ENCODE measurements at places on chromosomes 12 and 14.

GRCh38 chr14:104344818-104345620, 206.6 kb downstream of the KIF26A start:
- DNase-seq: no peak

DNA sequence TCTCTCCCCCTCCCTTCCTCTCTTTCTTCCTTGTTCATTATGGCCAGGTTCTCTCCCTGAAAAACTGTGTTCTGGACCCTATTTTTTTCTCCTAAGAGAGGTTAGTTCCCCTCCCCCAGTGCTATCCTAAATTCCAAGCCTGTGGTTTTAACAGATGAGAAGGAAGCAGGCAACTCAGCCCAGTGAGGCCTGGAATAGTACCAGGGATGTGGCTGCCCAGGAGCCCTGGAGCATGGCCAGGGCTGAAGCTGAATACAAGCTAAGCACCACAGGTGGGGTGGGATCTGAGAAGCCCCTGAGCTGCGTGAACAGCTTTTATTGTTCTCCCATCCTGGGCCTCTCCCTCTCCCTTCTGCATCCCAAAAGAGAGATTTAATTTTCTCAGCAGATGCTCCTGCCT, 1581.3 kb upstream of the TMEM132C start:
- DNase-seq: no peak

DNA sequence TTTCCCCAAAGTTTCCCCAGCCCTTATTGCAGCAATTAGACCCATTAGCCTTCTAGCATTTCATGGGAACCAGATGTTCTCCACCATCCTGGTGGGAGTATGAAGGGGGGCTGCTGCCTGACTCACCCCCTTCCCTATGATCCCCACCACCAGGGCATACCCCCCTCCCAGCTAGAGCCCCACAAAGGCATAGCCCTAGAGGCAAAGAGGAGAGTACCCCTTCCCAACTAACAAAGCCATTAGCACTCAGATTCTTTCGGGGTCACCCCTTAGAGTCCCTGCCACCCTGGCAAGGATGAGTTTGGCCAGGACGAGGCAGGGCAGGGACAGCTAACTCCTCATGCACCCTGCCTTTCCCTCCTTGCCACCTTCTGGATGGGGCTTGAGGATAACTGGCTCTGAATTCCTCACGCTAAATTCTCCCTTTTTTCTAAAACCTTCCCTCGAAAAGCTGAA, 9.2 kb downstream of the RARG start:
- no peak for DNase-seq

- DNase-seq: no peak
Observed at GRCh38 chr12:24725616-24726015, 223.3 kb downstream of the BCAT1 start.

DNA sequence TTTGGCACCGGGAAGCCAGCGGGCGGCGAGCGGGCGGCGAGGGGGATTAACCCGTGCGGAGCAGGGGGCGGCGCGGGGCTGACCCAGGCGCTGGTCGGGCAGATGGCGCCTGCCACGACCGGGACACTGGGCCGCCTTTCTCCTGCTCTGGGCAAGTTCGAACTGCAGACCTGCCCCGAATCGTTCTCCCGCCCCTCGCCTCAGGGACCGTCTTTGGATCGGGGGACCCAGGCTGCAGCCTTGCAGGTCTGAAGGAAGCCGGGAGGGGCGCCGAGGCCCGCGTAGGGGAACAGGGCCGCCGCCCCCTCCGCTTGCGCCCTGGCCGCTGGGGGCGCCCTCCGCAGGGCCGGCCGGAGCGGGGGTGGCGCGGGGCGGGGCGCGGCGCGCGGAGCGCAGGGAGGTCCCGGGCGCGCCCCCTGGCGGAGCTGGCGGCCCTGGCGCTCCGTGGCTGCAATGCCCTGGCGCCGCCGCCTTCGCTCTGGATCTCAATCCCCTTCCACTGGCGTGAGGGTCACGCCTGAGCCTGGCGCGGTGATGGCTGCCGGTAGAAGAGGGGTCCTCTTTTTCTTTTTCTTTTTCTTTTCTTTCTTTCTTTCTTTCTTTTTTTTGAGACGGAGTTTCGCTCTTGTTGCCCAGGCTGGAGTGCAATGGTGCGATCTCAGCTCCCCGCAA, 449 bp upstream of the LTBP2 start:
- DNase-seq: no peak

DNA sequence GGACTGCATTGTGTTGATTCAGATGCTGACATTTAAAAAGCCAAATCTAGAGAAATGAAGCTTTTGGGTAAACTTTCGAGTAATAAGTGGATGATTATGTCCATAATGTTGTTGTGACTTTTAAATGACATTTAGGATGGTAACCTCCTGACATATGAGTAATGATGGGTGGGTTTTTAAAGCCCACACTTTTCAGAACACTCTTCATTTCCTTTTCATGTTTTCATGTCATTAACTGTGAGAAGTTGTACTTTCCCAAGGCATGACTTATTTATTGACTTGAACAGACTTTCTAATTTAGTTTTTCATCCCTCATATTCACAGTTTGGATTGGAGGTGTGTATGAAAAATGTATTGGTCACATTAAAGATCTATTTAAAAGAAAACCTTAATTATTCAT, 35.5 kb downstream of the RGS6 start:
- no peak for DNase-seq

DNA sequence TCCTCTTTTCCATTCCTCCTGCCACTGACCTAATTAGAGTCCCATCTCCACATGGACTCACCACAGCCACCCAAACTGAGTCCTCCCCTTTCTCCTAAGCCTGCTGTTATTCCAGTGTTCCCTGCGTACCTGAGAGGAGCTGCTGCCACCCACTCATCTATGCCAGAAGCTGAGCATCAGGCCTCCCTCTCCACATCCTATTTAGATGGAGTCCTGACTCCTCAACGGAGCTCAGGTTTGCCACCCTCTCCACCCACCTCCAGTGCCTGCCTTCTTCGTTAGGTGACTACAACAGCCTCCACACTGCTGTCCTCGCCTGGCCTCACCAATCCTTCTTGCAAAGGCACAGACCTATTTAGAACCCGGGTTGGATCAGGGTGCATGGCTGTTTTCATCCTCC, 15.2 kb upstream of the ABHD12B start:
- no peak for DNase-seq

DNA sequence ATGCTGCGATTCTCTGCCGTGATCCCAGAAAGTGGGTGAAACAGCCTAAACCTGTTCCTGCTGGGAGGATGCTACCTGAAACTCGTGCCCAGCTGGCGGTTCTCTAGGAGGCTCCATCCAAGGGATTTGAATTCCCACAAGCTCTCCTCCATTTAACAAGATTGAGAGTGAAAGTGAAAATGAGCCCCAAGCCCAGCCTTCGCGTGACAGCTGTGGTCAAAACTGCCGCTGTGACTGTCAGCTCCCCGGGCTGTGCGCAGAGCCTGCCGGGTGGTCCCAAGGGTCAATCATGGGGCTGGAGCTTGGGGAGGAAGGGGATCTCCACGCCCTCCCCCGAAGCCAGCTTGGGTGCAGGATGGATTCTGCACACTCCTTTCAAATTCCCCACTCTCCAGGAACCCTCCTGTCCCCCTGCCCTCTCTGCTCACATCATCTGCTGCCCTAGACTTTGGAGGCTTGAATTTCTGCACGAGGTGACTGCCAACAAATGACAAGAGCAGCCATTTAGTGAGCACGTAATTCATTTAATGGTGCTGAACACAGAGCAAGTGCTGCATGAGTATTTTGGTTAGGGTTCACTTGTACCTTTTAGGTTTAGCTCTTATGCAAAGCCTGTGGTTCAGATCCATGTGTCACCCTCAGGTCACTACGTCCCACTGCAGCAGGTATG, 5.3 kb downstream of the ASB2 start:
- DNase-seq: peak; percentile 87

GRCh38 chr12:51639361-51639760, 48.3 kb downstream of the SCN8A start:
- DNase-seq: no peak

- DNase-seq: no peak
Observed at GRCh38 chr12:120642121-120642520, 1.7 kb downstream of the CABP1 start.

DNA sequence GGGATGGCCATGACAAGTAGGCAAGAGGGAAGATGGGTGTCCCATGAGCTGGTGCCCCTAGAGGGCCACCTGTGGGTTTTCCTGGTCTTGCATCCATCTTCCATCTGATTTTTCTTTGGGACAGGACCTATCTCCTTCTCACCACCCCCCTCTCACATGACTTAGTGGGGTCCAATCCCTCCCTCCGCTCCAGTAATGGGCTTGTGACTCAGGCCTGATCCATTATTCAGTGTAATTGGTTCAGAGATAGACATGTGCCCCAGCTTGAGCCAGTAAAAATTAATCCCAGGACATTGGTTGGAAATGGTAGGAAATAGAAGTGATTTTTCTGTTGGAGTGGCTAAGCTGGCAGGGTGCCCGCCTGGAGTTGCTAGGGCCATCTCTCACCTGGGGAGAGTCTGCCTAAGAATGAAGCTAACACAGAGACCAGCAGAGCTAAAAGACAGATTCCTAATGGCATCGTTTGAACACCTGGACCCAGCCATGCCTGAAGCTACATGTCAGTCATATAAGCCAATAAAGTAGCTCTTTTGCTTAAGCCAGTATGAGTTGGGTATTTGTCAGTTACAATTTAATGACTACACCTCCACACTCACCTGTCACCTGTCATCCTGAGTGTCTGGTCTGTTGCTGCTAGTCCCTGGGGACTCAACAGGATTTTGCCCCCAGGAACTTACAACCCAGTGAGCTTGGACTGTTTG, 14.7 kb downstream of the RASAL1 start:
- DNase-seq: no peak

DNA sequence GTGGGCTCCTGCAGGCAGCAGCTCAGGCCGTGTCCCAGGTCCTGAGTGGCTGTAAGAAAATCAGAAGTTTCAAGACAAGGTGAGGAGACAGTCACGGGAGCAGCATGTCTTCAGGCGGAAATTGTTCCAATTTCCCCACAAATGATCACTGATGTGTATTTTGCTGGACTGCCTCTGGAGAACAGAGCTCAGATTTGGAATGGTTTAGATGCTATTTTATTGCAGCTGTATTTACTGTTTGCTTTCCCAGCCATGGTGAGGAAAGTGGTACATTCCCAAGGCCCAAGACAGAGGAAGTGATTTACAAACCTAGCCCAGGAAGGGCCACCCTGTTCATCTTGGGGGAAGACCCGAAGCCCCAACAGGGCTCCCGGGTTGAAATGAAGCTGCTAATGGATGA, 195.6 kb downstream of the CHST11 start:
- DNase-seq: no peak

- DNase-seq: no peak
Observed at GRCh38 chr14:74784634-74785033, 21.5 kb downstream of the YLPM1 start.

- no peak for DNase-seq
Observed at GRCh38 chr12:110908377-110909152, 11.8 kb downstream of the MYL2 start.

GRCh38 chr12:20832911-20833310, 22.4 kb downstream of the SLCO1B3 start:
- no peak for DNase-seq

DNA sequence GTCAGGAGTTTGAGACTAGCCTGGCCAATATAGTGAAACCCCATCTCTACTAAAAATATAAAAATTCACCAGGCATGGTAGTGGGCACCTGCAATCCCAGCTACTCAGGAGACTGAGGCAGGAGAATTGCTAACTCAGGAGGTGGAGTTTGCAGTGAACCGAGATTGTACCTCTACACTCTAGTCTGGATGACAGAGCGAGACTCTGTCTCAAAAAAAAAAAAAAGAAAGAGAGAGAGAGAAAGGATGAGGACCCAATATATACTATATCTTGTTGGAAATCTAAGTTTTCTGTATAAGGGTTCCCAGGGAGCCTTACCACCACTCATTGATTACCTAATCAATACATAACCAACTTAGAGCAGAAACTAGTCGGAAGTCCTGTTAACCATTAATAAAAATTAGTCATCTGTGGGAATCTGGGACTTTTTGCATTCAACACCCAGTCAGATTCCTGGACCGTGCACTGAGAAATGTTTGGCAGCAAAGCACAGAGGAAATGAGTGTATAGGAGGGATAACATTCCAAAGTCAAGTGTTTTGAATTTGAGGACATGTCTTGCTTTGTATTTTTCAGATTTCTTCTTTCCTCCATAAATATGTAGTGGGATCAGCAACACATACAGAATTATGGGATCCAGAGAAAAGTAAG, 44.8 kb upstream of the NR2C1 start:
- no peak for DNase-seq

DNA sequence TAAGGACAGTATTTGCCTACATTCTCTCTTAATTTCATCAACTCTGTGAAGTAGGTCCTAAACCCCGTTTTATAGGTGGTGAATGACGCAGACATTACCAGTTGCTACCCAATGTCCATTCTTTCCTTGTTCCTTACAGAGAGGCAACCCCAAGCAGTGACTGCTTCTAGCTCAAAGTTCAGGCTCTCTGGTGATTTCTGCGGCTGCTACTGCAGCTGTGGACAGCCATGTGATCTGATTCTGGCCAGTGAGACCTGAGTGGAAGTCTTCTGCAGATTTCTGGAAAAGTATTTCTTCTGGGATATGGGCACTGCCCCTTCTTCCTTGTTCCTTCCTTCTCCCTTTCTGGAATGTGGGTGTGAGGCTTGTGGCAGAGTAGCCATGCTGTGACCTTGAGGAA, 82.9 kb downstream of the ARF6 start:
- no peak for DNase-seq

DNA sequence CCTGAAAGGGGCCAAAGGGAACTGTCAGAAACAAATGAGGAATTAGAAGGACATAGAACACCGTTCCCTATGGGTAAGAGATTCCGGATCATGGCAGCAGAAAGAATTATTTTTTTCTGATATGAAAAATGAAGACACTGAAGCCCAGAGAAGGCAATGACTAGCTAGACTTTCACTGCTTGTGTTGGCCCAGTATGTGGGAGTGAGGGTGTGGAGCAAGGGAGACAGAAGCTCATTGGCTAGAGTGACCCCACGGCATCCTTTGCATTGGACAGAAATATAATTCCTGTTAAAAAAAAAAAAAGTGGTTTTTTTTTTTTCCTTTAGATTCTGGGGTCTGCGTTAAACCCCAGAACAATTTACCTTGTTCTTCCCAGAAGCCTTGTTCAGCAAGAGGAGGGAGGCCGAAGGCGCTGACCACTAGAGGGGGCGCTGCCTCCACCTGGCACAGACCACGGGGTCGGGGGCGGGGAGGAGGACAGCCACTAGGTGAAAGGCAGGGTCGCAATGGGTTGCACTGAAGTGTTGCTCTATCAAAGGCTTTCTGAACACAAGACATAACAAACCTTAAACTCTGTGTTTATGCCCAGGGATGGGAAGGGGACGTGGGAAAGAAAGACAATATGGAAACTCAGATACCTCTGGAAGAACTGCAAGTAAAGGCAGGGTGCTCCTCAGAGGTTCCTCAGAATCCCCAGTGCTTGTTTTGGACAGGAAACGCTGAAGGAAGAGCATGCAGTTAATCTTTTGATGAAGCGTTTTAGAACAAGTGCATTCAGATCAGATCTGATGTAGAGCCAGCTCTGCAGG, 156.8 kb downstream of the KCNA5 start:
- no peak for DNase-seq
